ENCODE measurements at places on chromosomes 12 and 14.

DNA sequence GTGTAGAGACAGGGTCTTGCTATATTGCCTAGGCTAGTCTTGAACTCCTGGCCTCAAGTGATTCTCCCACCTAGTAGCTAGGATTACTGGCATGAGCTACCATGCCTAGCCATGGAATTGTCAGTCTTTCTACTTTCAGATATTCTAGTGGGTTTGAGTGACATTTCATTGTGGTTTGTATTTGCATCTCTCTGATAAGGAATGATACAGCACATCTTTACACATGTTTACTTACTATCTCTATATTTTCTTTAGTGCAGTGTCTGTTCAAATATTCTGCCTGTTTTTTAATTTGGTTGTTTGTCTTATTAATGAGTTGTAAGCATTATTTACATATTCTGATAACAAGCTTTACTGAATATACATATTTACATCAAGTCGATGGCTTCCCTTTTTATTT lies 73.6 kb downstream of the CMKLR1 start:
- no peak for DNase-seq

DNA sequence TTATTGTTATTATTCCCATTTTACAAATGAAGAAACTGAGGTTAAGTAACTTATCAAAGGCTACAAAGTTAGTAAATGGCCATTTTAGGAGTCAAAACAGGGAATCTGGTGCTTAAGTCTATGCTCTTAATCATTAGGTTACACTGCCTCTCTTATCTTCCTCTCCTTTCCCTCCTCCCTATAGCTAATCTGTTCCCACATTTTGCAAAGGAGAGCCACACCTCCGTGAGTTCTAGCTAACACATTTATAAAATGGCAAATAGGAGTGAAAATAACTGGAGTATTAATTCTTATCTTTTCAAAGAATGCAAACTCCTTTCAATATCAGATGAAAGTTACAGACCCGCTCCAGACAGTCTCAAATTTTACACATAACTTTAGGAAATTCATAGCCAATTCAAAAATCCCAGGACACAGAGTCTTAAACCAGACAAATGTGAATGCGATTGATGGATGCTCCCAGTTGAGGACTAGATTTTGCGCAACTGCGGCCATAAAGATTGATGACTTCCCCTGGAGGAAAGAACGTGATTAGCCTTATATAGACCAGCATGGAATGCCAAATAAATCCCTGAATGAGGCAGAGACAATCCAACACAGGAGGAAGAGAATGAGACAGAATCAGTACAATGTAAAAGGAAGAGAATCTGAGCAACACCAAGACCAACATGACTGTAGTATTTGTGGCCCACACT lies 225.0 kb upstream of the ARID2 start:
- no peak for DNase-seq

DNA sequence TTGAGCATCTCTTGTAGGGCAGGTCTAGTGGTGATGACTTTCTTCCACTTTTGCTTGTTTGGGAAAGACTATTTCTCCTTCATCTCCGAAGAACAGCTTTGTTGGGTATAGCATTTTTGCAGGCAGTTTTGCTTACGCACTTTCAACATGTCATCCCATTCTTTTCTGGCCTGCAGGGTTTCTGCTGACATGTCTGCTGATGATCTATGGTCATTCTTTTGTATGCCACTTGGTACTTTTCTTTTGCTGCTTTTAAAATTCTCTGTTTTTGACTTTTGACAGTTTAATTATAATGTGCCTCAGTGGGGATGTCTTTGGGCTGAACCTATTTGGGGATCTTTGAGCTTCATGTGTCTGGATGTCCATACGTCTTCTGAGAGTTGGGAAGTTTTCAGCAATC lies 78.2 kb downstream of the PTHLH start:
- no peak for DNase-seq

DNA sequence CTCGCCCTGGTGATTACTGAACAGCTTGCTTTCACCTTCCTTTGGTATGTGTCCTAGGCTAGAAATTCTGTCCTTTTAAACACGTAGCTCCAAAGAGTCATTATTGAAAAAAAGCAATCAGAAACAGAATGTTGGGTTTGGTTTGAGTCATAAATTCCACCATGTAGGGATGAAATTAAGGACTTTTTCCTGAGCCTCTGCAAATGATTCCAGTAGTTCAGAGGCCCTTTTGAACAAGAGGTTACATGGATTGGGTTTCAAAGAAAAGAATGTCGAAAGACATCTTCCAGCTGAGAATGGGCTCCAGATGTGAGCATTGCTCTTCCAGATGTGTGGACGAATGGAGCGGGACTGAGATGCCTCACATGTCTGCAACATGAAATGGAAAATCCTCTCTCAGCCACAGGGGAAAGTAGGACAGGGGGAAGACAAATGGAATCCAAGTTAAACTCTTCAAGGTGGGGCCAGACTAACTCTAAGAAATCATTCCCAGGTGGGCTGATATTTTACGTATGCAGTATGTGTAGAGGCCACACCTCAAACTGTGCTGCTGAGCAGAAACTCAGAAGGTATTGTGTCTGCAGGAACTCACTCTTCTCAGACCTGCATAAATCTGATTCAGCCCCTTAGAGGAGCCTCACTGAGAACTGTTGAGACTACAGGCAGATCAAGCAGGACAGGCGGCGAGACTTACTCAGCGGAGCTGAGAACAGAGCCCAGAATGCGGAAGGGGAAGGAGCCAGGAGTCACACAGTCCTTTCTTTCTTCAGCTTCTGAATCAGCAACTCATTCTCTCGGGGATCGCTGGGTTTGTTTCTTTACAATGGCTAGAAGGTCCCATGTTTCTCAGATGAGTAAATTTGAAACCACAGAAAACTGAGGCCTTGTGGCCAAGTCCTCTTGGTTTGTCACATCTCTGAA lies 23.3 kb upstream of the EMP1 start:
- no peak for DNase-seq

- DNase-seq, result no peak
These were observed 3.9 kb upstream of the BLOC1S1 start for GRCh38 chr12:55711786-55712553.

- no peak for DNase-seq
These were observed 127.9 kb downstream of the TMTC1 start for GRCh38 chr12:29655861-29656260.

- no peak for DNase-seq
These were observed 2.0 kb downstream of the RFLNA start for GRCh38 chr12:124296916-124297351.

DNA sequence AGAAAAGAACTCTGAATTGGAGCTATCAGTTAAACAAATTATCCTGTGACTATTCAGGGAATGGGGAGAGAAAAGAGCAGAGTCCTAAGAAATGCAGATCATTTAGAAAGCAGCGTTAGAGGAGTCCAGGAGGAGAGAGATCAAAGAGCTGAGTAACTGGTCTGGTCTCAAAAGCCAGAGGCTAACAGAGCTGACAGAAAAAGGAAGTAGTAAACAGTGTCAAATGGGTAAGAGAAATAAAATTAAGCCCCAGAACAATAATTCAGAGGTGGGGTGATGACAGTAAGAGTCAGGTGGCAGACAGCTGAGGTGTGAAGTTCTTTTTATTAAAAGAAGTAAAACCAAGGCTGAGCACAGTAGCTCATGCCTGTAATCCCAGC lies 19.3 kb downstream of the GXYLT1 start:
- DNase-seq, result no peak

DNA sequence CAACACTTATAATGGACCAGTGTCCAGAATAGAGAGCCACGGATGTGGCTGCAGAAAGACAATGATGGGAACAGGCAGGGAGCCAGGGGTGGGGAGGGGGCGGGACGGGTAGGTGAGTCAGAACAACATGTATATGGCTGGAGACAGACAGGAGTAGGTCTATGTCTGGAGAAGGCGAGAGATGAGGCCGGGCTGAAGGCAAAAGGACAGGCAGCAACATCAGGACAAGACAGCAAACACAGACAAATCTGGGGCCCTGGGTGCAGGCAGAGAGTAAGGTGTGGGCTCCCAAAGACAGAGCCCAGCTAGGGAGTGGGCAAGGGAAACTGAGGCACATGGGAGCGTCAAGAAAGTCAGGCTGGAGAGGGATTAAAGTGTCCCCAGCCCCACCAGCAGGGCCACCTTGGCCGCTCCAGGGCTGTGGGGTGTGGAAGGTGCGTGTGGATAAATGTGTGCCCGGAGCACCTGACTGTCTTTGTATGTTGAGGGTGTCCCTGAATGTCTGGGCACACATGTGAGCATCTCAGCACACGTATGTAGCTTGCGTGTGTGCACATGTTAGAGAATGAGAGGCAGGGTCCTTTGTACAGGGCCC lies 44.1 kb downstream of the FAM222A start:
- no peak for DNase-seq

DNA sequence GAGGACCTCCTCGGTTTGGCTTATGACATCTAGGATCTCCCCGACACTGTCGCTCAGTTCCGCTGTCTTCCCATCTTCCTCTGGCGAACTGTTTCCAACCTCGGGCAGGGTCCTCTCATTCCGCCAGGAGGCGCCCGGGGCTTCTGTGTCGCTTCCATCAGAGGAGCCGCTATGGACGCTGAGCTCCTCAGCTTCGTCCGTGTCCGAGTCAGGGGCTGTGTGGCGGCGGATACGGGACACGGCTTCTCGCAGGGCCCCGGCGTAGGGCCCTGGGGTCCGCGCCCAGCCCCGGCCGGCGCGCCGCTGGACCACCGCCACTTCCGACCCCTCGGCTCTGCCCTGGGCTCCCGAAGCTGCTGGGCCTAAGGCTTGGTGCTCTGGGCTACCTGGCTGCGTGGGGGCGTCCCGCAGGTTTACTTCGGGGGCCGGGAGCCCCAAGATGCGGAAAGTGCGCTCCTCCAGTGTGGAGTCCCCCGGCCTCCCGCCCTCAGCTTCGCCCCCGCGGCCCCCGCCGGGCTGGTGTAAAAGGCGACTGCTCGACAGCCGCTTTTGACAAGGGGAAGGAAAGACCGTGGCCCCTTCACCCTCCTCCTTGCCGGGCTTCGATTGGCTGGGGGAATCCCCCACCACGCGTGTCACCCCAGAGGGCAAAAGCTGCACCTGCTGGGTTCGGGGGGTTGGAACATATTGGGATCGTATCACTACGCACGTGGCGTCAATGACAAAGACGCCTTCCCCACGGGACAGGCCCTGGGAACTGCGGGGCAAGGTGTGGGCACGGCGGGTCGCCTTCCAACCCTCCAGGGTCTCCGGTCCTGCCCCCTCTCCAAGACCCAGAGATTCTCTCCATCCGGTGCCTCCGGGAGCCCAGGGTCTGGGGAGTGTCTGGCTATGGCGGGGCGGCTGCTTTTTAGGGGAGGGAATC lies 2.1 kb downstream of the DDN start:
- DNase-seq, result peak; percentile 85

GRCh38 chr12:49277466-49277865 lies 12.6 kb downstream of the TUBA1C start:
- no peak for DNase-seq

DNA sequence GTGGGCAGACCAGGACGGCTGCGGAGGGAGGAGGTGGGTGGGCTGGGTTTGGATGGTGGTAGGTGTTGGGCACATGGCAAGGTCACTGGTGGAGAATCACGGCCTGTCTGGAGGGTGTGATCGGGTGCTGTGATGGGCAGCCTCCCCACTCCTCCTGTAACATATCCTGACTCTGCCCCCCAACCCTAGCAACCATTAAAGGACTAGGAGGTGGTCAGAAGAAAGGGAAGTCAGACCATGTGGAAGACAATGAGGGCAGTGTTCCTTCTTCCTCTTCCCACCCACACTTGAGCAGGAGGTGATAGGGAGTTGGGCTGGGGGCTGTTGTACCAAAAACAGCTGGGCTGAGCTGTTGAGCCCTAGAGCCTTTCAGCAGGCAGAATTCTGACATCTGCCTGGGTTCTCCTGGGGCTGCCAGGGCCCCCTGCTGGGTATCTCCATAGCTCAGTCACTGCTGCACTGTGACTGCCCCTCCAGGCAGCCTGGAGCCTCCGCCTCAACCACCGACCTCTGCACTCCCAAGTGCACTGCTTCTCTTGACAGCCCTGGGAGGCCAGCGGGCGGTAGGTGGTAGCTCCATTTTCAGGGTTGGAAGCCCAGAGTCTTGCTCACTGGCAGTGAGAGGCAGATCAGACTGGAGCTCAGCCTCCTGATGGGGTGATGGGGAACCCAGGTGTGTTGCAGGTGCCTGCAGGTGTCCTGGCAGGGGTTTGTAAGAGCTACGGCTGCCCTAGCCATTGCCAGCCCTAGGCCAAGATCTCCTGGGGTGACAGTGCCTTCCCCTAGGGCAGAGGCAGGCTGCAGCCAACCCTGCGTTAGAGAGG lies 15.4 kb downstream of the VASH1 start:
- DNase-seq, result no peak

DNA sequence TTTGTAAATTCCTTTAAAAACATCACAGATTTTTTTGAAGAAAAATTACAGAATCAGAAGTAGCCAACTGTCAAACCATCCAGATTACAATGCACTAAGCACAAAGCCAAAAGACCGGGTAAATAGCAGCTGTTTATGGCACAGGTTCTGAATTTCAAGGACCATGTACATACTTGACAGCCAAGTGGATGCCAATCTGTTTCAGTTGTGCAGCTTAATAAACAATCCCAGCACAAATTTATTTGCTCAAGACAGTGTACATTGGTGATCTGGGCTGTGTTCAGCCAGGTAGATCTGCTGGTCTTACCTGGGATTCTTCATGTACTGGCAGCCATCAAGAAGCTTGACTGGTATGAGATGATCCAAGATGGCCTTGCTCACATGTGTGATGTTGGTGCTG lies 229.8 kb upstream of the FLRT2 start:
- DNase-seq, result no peak

DNA sequence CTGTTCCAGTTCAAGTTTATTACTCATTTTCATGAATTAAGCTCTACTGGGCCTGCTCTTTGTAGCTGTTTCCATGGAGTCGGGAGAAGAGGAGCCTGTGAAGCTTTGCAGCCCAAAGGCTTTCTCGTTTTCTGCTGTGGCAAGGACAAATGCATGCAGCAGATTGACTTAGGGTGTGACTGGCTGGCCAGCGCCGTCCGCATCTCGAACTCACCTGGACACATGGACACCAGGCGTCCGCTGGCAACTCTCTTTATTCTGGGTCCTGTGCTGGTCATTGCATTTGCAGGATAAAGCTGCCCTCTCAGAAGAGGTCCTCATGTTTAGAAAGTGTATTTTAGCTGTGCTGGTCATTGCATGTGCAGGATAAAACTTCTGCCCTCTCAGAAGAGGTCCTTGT lies 350.4 kb downstream of the TMEM121 start:
- no peak for DNase-seq
